MG63 (cell line): ENCODE measurements at places on chromosomes 7 and 10. TPM values are rescaled to one million over a fixed set of nuclear protein-coding genes. Genes with fewer than 3 reads are reported as not detected.

DNA sequence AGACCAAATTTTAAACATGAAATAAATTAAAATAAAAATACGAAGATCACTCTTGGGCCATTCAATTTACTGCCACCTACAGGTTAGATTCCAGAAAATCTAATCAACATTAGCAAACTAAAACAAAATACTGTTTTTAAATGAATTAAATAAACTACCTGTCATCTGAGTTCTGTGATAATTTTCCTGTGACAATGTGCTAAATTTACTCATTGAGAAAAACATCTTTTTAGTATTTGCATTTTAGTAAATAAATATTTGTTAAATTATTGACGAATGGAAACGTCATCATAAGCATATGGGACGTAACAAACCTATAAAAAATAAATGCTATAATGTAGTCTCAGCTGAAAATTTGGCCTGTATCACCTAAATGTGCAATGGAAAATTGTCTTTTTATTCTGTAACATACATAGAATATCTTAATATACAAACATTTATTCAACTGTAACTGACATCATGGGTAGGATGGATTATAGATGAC lies 72.1 kb downstream of the ITGB8 start:
- DNase-seq: no peak

LRRC4 gene
- not detected in 2 replicates for total RNA-seq

DNA sequence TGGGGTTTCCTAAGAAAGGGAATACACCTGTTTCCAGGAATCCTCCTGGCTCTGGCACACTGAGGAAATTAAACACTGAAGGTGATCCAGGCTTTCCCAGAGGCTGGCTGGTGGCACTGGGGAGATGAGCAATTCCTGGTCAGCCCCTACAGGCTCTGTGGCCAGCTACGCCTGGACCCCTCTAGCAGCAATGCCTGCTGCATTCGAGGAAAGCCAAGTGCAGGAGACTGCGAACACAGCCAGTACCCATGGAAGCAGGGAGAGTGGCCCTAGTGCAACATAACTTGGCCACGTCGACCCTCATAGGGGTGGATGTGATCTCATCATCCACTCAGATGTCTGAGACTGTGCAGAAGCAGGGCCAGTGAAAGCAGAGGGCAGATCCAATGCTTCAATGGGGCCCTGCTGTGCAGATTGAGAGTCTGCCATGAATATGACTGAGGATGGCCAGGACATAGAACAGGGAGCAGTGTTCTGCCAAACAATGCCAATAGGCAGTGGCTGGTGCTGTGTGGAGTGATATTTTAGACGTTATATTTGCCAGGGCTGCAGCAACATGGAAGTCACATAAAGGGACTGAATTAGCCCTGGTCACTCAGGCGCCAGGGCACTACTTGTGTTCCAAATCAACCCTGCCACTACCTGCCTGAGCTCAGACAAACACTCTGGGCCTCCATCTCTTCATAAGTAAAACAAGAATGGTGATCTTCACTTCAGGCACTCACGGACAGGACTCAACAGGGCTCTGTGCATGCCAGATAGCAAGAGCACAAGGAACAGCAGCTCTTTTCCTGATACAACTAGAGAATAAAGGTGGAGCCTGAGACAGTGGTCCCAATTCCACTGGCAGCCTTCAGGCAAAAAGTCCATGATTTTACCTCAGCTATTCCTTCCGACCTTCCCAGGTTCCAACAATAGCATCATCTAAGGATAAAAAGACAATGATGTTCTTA lies 2.4 kb downstream of the ZNF488 start:
- peak; percentile 46 for DNase-seq

LIPM gene
- not detected in 2 replicates for total RNA-seq

DNA sequence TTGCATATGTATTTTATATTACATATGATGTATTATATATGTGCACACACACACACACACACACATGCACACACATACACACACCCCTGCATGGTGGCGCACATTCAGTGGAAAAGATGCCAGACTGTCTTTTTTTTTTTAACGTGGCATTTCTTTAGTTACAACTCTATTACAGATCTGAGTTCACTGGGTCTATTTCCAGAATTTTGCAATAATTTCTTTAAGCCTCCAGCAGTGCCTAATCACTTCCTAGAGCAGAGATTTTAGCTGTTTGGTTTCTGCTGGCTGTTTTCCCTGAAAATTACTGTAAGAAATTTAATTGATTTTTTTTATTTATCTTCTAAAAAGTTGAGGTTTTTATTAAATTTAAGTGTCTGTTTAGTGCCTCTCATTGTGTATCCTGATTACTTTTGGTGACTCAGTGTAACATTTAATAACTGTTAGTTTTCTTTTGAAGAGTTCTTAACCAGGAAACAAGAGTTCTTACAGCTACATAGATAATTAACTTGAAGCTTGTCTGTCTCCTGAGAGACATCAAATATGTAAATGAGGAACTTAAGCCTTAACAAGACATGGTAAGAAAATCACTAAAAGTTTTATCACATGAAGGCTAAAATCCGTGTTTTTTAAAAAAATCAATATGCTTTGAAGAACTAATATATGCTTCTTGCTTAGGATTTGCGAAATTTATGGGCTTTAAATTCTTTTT lies 232.0 kb downstream of the MDFIC start:
- no peak for DNase-seq

- no peak for DNase-seq
These were observed 220.9 kb upstream of the PPP2R2D start for GRCh38 chr10:131679926-131680325.
